ENCODE measurements at places on chromosomes 2 and 18.

DNA sequence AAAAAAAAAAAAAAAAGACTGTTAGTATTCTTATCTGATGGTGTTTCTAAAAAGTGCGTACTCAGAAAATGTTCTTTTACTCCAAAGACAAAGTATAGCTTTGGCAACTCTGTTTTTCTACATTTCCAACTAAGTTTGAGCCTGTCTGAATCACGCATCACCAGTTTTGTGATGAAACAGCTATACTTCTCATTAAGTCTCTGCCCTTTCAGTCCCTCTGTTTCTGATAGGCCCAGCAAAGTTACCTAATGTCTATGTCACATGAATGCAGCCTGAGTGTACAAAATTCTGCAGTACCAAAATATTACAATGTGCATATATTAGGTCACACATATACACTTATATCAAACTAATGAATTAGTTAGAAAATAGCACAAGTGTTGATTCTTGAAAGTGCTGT, 22.4 kb downstream of the TWSG1 start:
- no peak for DNase-seq

GRCh38 chr2:31483246-31483645, 68.7 kb upstream of the XDH start:
- no peak for DNase-seq

DNA sequence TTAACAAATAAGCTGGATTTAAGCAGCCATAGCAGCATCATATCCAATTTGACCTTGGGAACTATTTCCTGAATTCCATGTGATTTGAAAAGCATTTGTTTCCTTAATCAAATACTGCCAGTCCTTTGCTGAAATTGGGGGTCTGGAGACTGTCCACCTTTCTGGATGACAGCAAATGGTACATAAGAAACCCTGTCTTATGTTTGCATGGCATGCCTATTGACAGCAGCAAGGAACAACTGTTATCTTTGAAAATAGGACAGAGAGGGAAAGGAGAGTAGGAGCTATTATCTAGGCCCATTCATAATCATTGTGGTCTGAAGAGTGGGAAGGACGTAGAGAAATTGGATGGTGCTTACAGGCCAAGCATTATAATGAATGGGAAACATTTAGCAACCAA, 129.2 kb upstream of the CTNNA2 start:
- DNase-seq: no peak

- DNase-seq: no peak
Observed at GRCh38 chr2:10242998-10243925, 59.4 kb upstream of the HPCAL1 start.

- no peak for DNase-seq
Observed at GRCh38 chr2:88656690-88657089, 29.4 kb upstream of the EIF2AK3 start.

GRCh38 chr2:19350678-19351401, 7.6 kb downstream of the OSR1 start:
- DNase-seq: no peak

- DNase-seq: no peak
Observed at GRCh38 chr18:51275712-51276476, 78.4 kb upstream of the MEX3C start.

DNA sequence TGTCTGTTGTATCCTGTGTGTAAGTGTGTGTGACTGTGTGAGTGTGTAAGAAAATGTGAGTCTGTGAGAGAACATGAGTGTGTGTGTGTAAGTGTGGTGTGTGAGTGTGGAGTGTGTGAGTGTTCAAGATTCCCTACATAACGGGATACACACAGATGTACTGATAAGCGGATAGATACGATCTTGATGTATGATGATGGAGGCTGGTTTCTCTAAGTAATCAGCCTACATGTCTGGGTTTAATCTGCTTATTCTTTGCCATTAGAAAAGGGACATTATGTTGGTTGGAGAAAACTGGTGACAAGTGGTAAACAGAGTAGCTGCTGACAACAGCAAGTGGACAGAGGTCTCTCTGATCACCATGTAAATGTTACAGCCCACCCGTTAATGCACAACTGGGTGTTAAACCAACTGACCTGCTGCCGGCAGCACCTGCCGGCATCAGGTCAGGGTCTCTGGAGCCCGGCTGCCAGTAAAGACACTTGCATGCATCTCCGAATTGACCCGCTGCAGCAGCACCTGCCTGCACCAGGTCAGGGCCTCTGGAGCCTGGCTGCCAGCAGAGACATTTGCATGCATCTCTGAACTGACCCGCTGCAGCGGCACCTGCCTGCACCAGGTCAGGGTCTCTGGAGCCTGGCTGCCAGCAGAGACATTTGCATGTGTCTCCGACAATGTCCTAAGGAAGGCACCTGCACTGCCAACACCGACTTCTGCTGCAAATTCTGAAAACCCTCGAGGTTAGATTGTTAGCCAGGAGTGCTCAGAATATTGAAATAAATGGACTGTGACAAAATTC, 87.5 kb downstream of the MBP start:
- DNase-seq: no peak

- DNase-seq: no peak
Observed at GRCh38 chr18:57352271-57352701, at the start of gene ST8SIA3. Gene ST8SIA3, plus strand, starts transcription at chr18:57352557. Its CDS starts 290 bp downstream, at chr18:57352847.

GRCh38 chr18:46320928-46321711, 216.9 kb downstream of the HAUS1 start:
- DNase-seq: no peak

DNA sequence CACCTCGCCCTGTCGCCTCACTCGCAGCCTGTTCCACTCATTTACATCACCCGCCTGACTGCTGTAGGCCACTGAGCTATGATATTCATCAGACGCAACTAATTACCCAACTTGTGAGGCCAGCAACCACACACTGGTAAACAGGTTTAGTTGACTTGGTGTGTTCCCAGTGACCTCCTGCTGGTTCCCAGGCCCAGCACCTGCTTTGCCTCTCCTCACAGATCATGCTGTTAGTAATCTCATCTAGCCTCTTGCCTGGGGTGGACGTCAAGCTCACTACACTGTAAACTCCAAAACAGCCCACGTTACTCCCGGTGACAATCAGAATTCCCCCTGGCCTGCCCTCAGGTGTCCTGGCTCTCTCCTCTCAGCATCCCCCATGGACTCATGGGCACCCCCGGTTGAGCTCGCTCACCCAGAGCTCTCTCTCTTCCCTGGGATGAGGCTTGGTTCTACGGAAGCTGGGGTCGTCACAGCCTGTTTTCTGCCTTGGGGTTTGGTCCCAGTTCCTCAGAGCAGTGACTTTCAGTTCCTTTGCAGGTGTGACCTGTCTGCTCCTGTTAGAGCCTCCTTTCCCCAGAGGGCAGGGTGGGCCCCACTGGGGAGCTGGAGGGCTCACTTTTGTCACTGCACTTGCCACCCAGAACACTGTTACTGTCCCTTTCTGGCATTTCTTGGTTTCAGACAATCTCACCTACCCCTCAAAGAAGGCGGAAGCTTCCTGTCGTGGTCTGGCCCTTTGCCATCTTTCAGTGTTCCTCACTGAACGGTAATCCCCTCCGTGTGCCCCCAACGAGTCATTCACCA, 40.3 kb downstream of the INPP5D start:
- DNase-seq: peak; percentile 56

DNA sequence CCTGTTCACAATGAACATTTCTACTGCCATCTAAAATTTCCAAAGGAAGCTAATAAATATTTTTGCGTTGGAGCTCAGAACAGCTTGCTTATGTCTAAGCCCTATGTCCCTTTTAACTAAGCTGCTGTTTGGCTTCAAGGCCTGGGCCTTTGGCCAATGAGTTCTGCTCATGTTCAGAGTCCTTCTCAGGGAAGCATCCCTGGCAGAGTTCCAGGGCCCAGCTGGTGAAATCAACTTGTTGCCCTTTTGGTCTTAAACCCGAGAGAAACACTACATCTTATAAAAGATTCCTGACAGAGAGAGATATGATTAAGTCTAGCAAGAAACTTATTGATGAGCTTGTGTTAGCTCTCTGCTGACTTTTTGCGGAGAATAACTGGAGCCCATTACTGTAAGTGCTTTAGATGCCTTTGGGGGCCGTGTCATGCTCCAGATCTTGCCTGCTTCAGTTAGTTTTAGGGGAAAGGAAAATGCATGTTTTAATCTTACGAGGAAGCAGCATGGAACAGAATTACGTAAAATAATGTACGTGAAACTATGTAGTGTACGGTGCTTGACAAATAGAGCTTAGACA, 102.5 kb upstream of the NOSTRIN start:
- DNase-seq: no peak

GRCh38 chr2:134360745-134361487, 107.0 kb downstream of the MGAT5 start:
- DNase-seq: no peak

GRCh38 chr2:213065583-213066442, 85.6 kb downstream of the IKZF2 start:
- no peak for DNase-seq

DNA sequence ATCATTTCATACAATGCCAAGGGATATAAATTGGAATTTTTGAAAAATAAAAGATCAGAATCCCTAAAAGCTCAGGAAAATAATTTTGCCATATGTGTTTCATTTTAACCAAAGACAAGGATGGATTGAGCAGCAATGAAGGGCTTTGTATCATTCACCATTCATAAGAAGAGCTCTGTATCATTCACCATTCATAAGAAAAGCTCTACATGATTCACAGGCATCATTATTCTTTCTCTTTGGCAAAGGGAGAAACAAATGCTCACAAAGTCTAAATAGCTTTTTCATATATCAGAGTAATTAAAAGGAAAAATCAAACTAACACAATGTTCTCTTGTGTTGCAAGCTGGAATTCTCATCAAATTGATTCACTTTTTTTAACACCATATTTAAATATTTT, 169.1 kb upstream of the MC4R start:
- no peak for DNase-seq

DNA sequence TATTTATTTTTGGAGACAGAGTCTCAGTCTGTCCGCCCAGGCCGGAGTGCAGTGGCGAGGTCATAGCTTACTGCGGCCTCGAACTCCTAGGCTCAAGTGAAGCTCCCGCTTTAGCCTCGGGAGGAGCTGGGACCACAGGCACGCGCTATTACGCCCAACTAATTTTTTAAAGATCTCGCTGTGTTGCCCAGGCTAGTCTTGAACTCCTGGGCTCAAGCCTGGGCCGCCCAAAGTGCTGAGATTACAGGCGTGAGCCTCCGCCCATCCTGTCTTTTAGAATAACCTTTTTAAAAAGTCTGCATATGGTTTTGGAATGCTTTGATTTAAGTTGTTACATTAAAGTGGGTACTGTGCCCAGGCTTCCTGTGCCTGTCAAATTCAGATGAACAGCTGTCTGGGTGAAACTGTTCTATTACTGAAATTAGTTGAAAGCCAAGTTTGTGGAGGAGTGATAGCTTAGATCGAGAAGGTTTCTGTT, 944 bp downstream of the RAB3GAP1 start:
- no peak for DNase-seq

GRCh38 chr18:55189972-55190371, 230.7 kb upstream of the CCDC68 start:
- no peak for DNase-seq

DNA sequence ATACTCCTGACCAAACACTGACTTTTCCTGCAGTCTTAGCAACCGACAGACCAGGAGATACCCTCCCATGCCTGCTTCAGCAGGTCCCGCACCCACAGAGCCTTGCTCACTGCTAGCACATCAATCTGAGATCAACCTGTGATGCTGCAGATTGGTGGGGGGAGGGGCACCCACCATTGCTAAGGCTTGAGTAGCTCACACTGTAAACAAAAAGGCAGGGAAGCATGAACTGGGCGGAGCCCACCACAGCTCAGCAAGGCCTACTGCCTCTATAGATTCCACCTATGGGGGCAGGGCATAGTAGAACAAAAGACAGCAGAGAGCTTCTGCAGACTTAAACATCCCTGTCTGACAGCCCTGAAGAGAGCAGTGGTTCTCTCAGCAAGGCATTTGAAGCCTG, 109.7 kb downstream of the SP100 start:
- DNase-seq: no peak

All from stimulated activated CD8-positive, alpha-beta memory T cell treated with anti-CD3 and anti-CD28 coated beads, Interleukin-7, amount 100 ng/mL, for 1 hour (primary cell).